Hematopoietic multipotent progenitor cell treated with erythropoietin and hydrocortisone succinate and interleukin-3 and kit ligand, for 8 days (in vitro differentiated cells): ENCODE measurements at places on chromosomes 2 and 18.
A peak's percentile ranks its signal among the peaks of the same experiment; 100 is the strongest.

DNA sequence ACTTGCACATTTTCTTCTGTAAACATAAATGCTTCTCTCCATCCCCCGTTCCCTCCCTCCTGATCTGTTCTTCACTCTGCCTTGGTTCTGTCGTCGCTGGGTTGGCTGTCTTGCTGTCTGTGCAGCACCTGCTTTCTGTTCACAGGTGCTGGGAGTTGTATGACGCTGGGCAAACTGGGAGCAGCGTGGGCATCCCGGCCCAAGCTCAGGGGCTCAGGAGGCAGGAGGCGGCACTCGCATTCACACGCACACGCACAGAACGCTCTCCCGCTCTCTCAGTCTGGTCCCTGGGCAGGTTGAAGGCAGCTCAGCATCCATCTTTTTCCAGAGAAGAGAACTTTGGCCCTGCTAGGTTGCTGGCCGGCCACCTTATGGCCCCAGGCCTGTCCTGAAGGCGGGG, 55.7 kb downstream of the GBX2 start:
- DNase-seq = no peak

DNA sequence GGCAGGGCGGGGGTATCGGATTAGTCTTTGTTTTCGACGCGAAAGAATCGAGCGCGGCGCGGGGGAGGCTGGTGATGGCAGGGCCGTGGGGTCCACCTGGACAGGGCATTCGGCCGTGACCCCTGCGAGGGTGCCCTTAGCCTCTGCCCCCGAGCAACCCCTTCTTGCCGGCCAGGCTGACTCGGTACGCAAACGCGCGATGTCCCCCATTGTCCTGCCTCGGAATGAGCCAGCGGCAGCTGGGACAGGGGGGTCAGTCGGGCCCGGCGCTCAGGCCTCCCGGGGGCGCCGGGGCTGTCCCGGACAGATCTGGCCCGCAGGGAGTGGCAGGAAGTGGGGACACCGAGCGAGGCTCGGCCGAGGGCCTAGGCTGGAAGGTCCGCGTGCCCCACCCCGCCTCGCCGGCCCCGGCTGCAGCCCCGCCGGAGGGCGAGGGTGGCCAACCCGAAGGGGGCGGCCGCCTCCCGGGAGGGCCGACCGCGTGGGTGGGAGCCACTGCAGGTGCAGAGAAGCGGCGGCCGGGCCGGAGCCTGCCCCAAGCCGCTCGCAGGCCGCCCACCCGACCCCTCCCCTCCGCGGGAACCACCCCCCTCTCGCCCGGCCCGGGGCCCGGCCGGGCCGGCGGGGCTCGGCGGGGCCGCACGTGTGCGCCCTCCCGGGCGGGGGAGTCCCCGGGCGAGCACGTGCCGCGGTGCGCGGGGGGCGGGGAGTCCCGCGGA, at the start of gene TET3:
TET3 (plus strand) TSS at position 708 of the 719 bp plus-strand sequence. CDS start 1,494 bp downstream, outside the sequence.
- peak; percentile 57 for DNase-seq

DNA sequence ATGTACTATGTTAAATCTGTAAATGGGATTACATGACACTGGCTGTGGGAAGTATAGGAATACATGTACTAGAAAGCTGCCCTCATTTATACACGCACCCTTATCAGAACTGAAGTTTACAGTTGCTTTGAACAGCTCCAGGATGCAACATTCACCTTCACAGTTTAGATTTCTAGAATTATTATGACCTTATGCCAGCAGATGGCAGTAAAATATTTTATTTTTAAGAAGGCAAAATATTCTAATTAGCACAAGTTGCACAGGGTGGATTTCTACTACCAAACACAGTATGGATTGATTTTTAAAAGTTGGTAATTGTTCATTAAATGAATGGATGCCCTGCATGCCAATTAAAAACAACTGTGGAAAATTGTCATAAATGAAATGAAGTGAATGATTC, 670.4 kb downstream of the KCNJ3 start:
- DNase-seq = peak; percentile 7

DNA sequence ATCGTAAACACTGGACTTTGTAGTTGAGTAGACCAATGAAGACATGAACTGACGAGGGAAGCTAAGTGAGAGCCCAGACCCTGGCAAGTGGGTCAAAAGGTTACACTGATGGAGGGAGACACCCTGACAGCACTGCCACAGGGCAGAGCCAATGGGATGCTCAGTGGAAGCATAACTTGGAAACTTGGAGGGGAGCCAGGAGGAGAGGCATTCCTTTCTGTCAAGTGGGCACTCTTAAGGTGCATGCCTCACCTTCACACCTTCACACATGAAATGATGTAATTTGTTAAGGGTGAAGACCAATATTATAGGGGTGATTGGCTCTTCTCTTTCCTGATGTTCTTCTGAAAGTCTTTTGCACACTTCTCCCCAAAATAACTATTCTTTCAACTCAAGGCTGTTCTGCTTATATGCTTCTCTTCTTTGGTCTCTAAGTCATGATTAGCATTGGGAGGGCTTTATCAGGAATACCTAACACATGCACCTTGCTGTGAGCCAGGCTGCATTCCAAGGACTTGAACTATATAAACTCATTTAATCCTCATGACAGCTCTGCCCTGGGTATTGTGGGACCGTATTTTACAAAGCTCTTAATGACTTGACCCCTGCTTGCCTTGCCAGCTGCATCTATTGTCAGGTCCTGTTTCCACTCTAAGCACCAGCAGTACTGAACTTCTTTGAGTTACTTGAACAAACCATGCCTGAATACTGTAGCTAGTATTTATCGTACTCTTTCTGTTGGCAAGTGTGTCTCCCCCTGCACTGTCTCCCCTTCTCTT, 19.0 kb downstream of the RPL37A start:
- DNase-seq = no peak

- DNase-seq = no peak
These were observed 104.1 kb upstream of the FZD5 start for GRCh38 chr2:207873794-207874193.

GRCh38 chr2:120599656-120600055, 136.0 kb upstream of the GLI2 start:
- DNase-seq = no peak

- no peak for DNase-seq
These were observed 45.7 kb downstream of the RRM2 start for GRCh38 chr2:10168221-10168620.

DNA sequence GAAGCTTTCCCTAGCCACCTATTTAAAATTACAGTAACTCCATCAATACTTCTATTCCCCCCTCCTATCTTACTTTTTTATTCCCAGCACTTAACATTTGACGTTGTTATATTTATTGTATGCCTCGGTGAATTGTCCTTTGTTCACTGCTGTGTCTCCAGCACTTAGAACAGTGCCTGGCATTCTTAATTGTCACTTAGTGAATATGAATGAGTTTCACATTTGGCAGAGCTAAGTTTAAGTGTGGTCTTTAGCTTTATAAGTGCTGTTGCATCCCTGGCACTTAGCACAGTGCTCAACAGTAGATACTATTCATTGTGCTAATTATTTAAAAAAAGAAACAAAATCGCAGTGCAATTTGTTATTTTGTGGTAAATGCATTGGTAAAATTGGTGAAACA, 1.7 kb downstream of the RMP24 start:
- DNase-seq = no peak

GRCh38 chr2:28444956-28445355, 50.9 kb upstream of the PLB1 start:
- DNase-seq = no peak

DNA sequence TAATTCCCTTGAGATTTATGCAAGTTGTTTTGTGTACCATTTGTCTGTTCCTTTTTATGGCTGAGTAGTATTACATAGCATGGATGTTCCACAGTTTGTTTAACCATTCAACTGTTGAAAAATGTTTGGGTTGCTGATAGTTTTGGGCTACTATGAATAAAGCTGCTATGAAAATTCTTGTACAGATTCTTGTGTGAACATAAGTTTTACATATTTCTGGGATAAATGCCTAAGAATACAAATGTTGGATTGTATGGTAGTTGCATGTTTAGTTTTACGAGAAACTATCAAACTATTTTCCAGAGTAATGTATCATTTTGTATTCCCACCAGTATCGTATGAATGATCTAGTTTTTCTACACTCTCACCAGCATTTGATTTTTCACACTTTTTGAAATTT, 407.3 kb downstream of the PLCL1 start:
- DNase-seq = no peak

GRCh38 chr2:50196775-50197480, 835.0 kb downstream of the NRXN1 start:
- no peak for DNase-seq

- peak; percentile 59 for DNase-seq
These were observed 27.2 kb upstream of the BBS5 start for GRCh38 chr2:169452080-169452479.

DNA sequence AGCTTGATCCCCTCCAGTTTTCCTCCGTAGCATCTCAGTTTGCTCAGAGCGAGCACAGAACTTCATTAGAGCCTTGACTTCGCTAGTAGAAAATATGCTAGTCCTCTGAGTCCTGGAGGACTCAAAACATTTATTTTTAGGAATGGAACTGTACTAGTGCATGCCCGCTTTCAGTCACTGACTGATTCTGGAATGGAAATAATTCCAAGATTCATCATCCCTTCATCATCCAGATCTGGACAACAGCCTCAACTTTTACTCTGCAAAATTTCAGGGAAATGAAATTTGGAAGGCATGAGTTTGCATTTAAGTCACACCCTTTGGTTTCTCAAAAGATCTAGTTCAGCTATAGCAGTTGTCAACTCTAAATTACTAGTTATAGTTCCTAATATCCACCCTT, 304.6 kb downstream of the XIRP2 start:
- DNase-seq = no peak

DNA sequence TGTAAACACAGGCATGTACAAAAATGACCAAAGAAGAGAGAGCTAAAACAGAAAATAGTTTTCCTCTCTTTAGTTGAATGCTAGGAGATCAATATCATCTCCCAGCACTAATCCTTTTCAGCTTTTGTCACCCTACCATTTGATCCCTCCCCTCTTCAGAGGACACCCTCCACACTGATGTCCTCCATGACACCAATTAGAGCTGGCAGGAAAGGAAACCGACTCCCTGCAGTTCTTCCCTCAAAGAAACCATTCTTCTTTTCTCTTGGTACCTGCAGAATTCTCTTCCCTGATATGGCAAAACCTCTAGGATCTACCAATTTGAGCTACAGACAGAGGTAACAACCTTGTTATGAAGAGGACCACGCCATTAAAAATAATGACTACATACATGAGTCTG, 5.3 kb downstream of the EPB41L3 start:
- DNase-seq = no peak

DNA sequence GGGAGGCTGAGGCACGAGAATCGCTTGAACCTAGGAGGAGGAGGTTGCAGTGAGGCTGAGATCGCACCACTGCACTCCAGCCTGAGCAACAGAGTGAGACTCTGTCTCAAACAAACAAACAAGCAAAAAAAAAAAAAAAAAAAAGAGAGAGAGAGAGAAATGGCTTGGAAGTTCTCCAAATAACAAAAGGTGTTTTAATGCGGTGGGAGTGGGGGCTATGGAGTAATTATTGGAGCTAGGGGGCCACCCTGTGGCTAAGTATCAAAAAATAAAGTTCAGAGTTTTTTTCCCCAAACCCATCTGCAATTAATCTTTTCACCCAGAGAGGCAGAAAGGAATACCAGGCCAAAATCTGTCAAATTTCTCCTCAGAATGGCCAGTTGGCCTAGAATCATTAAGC, 23.0 kb upstream of the CEP68 start:
- DNase-seq = peak; percentile 58

GRCh38 chr2:18662689-18663088, 73.3 kb upstream of the NT5C1B start:
- DNase-seq = no peak

GRCh38 chr2:120415728-120416509, 70.0 kb downstream of the INHBB start:
- no peak for DNase-seq

DNA sequence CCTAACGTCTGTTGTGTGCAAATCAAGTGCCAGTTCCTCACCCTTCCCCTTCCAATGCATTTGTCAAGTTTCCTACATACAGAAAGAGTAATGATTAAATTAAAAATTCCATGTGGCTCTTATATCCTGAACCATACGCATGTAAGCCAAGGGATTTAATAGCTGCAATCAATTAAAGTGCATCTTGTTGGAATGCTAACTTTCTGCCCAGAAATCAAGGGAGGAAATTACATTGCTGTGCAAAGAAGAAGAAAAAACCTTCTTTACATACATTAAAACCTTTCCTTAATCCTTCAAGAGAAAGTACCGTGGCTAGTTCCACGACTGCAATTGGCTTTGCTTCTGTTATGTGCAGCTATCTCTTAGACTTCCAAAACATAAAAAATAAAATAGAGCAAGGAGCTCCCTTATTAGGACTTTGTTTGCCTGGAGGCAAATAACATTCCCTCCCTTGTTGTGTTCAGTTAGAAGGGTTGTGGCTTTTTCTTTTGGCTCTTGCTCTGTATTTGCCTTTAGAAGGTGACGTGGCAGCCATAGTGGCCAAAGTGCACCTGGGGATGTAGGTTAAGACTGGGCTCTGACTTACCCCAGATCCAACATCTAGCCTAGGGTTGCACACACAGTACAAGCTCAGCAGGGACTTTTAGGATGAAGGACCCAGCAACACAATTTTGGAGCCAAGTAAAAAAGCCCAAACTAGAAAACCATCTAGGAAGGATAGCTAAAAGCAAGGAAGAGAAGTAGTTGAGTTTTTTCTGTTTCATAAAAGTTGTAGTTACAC, 158.3 kb downstream of the ANTXR1 start:
- DNase-seq = no peak

DNA sequence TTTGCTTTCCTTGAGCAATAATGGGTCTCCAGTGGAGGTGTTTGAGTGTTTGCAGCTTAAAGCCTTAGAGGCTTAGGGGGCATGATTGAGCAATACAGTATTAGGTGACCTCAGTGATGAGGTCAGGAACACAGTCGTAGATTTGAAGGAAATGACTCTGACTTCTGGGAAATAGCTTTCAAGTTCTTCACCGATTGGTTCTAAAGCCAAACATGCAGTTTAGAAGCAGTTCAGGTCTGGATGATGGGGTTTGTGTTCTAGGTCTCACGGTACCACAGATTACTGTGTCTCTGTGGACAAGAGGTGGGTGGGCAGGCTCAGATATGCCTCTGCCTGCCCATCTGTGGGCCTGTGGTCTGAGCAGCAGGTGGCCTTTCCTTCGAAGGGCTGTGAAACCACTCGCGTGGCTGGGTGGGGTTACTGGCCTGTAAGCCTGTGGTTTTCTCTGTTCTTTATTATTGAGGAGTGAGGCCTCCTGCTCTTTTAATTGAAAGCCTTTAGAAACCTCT, 7.8 kb downstream of the MTHFD2 start:
- DNase-seq = peak; percentile 69

- peak; percentile 64 for DNase-seq
These were observed 142.0 kb downstream of the TSN start for GRCh38 chr2:121897335-121897970.

GRCh38 chr2:160207271-160207670, 7.2 kb upstream of the ITGB6 start:
- no peak for DNase-seq
